Astrocyte of the spinal cord (primary cell): ENCODE measurements at places on chromosomes 7 and 10.

GRCh38 chr7:21064698-21065648, 278.3 kb upstream of the SP8 start:
- DNase-seq, result no peak

DNA sequence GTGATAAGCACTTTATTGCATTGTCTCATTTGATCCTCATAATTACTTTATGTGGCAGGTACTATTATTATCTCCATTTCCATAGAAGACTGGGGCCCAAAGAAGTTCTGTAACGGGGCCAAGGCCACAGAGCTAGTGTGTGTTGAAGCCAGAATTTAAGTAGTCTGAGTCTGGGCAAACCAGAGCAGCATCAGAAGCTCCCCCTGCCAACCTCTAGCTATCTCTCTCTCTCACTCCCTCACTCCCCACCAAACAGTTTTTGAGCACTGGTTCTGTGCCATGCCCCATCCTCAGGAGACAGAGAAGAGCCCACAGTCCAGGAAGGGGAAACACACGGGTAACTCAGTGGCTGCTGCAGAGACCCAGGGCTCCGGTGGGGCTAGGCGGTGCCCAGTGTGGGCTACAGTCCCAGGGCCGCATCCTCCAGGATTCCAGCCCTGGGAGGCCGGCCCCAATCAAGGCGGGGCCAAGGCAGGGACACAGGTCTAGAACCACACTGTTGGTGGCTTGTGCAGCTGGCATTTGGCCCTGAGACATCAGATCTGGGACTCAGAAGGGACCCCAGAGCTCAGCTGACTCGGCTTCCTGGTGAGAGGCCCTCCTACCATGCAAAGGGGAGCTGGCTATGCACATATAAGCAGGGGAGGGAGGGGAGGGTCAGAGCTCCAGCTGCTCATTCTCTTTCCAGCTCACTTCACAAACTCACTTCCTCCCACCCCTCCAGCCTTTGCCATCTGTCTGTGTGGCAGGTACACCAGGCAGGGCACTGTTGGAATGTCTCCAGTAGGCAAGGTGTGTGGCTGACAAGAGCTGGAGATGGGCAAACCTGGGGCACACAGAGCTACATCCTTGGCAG, 34.4 kb downstream of the COL13A1 start:
- DNase-seq, result no peak

DNA sequence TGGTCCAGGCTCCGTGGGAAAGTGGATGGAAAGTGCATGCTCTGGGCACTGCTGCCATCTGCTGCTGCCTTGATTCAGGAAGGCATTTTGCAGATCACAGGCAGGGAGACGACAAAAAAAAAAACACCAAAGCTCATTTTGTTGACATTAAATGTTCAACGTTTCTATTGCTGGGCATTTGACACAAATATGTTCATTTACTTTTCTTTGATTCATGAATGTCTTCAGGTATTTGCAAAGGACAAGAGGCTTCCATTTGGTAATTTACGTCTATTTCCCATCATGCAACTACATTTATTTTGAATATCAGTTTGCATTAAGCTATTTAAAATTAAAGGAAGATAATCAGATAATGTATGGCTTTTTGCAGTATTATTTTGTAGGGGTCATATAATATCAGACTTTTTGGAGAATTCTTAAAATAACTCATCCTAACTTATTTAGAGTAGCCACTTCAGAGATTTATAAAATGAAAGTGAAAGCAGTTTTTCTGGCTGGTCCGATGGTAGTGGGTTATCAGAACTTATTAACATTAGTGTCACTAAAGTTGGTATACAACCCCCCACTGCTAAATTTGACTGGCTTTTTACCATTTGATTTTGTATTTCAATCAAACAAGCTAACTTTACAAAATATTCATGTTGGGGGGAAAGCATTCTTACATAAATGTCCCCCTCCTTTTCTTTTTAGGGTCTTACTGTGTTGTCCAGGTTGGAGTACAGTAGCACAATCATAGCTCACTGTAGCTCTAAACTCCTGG, 65.3 kb downstream of the PDIA4 start:
- peak; percentile 88 for DNase-seq

DNA sequence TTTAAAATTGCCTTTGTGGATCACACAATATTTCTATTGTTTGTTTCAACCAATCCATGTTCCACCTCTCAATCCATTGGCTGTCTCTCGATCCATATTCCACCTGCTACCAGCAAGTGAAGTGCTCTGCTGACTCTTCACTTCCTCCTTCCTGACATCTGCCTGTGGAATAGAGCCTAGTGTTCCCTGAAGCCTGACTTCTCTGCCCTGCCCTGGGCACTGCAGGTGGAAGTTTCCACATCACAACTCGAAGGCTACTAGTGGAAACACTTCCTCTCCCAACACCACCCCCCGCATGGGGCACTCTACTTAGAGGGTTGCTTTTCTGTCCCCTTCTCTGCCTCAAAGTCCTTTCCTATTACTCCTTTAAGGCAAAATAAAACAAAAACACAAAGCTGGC, 563.8 kb upstream of the IGFBP3 start:
- DNase-seq, result no peak

DNA sequence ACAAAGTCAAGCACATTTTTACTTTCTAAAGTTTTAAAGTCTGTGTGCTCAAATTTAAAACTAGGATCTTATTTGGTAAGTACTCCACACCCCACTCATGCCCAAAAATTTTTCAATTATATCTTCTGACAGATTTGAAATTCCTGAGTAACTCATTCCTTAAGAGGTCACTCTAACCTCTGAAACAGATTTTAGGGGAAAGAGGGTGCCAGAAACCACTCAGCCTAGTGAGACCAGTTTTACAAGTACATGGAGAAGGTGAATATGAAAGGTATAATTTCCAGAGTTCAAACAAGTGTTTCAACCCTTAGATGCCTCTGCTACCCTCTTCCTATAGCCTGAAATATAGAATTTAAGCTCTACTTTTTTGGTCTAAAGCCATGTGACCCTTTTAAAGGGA, 79.2 kb downstream of the C7orf25 start:
- DNase-seq, result no peak

GRCh38 chr7:145050415-145050814, 214.6 kb upstream of the TPK1 start:
- no peak for DNase-seq

GRCh38 chr7:149870701-149871483, 2.9 kb upstream of the ATP6V0E2 start:
- no peak for DNase-seq

DNA sequence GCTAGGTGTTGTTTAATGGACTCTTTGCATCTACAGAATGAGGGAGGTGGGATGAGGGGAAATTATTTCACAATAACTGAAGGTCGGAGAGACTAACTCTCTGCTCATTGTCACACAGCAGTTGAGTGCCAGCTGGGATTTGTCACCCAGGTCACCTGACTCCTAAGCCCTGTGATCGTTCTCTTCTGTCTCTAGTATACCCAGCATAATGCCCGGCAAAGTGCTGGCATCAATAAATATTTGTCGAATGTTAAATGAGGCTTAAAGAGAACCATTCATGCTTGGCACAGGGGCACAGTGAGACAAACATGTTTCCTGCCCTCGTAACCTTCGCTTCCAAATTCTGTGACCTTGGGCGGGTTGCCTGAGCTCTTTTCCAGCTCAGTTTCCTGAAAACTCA, 70.8 kb downstream of the TCF7L2 start:
- DNase-seq, result no peak

- DNase-seq, result no peak
Observed at GRCh38 chr7:96090756-96091155, 231.1 kb downstream of the SLC25A13 start.

GRCh38 chr7:34320412-34320811, 337.6 kb upstream of the NPSR1 start:
- DNase-seq, result no peak

- DNase-seq, result no peak
Observed at GRCh38 chr10:58052772-58053171, 214.9 kb downstream of the IPMK start.

DNA sequence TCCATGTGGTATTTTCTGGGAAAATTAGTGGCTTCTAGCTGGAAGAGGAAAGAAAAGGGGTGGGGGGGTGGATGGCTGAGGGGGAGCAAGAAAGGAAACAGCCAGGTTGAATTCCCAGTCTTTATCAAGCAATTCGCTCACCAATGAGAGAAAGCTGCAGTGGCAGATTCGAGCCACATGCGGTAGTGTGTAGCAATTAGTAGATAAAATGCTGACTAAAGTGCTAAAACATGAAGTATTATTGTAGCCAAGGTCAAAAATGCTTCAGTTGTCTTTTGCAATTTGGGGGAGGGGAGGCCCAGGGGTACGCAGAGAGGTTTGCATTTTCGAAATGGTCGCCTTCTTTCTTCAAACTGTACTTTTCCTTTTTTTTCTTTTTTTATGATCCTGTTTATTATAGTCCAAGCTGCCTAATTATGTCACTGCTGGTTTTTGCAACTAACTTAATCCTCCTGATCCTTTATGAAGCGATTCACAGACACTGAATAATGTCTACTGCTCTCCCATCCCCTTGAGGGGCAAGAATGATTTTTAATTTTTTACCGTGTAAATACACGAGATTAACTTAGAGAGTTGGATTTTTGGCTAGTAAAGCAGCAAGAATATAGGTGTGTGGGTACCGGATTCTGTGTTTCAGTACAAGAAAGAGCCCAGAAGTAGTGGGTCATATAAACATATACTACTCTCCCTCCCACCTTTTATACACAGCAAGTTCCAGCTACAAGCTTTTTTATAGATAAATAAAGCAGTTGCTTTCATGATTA, 3.6 kb upstream of the ARID5B start:
- DNase-seq, result peak; percentile 55

DNA sequence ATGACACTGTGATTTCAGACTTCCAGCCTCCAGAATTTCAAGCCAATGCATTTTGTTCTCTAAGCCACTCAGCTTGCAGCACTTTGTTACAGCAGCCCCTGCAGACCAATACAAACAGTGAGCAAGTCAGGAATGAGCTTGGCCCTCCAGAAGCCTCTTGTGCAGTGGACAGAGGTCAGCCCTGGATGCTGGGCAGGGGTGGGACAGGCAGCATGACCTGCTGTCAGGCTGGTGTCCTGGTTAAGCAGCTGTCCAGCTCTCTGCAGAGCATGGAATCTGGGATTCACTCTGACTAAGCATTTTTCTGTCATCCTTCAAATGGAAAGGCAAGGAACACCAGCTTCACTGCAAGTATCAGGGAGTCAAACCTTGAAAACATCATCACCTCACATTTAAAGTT, 85.5 kb upstream of the GDF10 start:
- no peak for DNase-seq

- DNase-seq, result no peak
Observed at GRCh38 chr7:107353701-107354100, 116.2 kb upstream of the GPR22 start.

DNA sequence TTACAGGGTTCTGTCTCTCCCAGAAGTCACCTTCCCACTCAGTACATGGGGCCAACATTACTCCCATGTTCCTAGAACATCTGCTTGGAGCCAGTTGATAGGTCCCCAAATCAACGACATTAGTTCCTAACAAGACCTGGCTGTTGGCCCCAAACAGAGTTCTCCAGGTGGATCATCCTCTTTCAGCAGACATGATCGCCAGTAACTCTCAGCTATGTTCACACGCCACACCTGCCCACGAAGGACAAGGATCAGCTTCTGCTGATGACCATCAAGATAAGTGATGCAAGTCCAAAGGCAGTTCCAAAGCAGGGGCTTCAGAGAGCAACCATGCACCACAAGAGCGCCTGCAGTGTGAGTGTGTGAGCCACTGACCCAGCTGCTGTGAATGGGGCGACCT, 11.0 kb downstream of the ZNF777 start:
- DNase-seq, result no peak

- DNase-seq, result peak; percentile 30
Observed at GRCh38 chr10:127024685-127025435, 119.6 kb downstream of the DOCK1 start.

- peak; percentile 81 for DNase-seq
Observed at GRCh38 chr7:20385126-20385525, 54.4 kb downstream of the ITGB8 start.

- DNase-seq, result peak; percentile 76
Observed at GRCh38 chr7:48299580-48300169, 128.4 kb downstream of the ABCA13 start.

GRCh38 chr10:46299286-46299535, 12.4 kb downstream of the ANTXRL start:
- no peak for DNase-seq

- no peak for DNase-seq
Observed at GRCh38 chr10:124239696-124240095, 146.3 kb upstream of the CHST15 start.

DNA sequence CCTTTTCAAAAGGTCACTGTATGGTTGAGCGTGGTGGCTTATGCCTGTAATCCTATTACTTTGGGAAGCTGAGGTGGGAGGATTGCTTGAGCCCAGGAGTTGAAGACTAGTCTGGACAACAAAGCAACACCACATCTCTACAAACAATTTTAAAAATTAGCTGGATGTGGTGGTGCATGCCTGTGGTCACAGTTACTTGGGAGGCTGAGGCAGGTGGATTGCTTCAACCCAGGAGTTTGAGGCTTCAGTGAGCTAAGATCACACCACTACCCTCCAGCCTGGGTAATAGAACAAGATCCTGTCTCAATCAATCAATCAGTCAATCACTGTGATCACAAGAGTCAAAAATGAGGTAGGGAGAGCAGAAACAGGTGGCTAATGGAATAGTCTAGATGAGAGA, 97.0 kb downstream of the SUGCT start:
- DNase-seq, result no peak

GRCh38 chr10:24331457-24331856, 122.5 kb downstream of the KIAA1217 start:
- DNase-seq, result peak; percentile 58

DNA sequence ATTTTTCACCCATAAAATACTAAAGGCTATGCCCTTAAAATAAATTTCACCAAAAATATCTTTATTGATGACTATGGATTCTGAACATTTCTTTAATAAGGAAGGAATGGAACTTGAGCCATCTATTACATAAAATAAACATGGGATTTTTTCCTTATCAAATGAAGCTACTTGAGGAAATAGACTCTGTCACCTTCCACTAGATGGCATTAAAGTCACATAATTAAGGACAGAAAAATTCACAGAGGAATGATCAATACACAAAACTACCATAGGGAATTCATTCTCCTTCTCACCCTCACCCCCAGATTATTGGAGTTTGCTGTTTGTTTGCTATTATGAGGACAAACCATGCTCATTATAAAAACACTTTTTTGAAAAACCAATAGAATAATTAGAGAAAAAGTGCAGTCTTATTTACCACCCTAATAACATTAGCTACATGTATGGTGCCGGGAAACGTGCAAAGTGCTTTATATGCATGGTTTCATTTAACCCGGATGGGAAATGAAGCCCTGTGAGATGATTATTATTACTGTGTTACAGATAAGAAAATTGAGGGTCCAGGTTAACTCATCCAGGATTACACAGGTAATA, 21.1 kb upstream of the FOXI2 start:
- DNase-seq, result peak; percentile 8

GRCh38 chr10:86035791-86036543, 330.6 kb downstream of the GRID1 start:
- no peak for DNase-seq
